ENCODE measurements at places on chromosomes 13 and 19.

DNA sequence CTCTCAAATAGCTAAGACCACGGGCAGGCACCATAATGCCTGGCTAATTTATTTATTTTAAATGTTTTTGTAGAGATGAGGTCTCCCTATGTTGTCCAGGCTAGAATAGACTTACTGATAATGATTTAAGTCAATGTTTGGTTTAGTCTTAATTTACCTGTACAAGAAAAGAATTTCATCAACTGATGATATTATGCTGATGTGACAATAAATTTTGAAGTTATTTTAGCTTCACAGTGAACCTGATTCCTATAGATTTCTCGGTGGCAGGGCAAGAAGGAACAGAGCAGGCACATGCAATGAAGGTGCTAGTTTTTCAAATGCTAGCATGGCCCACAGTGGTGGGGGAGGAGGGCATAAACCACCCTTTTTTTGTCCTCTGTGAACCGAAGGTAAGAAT is 42.6 kb upstream of the CBY2 start:
- DNase-seq = no peak

- no peak for DNase-seq
Observed at GRCh38 chr19:30070198-30070967, 128.3 kb downstream of the URI1 start.

DNA sequence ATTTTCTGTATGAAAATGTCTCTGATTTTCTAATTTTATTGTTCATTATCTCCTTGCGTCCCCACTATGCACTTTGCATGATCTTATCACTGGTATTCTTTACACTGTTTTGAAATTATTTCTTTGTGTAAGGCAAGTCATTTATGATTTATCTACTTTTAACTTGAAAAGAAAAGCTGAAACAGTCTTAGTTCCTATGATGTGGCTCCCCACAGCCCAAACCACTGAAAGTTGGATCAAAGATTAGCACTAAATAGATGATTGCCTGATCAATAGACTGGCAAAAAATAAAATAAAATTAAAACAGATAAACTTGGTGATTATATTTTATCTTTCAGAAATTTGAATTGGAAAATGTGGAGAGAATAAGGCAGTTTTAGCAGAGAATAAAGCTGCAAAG is 1101.9 kb downstream of the PCDH9 start:
- DNase-seq = no peak

DNA sequence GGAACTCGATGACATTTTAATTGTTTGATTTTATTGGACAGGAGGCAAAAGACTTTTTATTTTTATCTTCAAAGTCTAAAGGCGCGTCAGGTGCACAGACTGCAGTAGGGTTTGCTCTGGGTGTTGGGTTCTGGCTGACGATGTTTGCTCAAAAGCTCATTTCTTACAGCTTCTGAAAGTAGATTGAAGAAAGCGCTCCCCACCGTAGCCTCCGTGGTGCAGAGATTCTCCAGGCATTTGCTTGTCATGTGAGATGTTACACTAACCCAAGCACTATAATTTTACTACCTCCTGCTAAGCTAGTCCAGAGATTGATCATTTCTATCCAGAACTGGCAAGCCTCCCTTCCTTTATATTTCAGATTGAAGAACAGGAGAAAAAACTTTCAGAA is 14.5 kb upstream of the ATP11A start:
- no peak for DNase-seq

DNA sequence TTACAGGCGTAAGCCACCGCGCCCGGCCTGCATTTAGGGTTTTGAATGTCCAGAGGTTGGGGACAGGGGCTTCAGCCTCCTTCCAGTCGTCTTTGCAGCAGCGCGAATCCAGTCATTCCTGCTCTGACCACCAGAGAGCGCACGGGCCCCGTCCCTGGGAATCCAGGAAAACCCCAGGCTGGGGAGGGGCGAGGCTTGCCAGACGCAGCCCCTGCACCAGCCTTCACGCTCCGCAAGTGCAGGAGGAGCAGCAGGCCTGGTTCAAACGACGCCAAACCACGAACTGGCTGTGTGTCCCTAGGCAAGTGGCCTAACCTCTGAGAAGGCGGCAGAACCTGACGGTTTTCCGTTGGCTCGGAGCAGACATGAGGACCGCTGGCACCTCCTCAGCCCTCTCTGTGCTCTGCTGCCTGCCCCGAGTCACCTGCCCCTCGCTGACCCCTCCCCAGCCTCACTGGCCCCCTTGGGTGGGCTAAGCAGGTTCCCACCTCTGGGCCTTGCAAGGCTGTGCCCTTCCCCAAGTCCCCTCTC is 2.0 kb upstream of the RNF126 start:
- DNase-seq = peak; percentile 75

DNA sequence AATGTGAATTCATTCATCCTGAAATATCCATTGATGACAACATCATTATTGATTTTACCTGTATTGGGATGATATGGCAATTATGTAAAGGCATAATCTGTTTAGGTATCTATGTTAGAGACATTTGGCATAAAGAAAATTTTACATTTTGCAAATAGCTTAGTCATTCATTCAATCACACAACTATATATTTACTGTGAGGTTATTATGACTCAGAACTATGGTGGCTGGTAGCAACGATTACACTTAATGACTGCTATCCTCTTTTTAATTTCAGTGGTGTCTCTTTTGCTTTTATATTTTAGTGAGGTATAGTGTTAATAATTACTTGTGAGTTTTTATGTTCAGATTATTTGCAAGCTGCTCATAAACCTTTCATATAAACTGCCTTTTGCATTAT is 955.9 kb downstream of the SLITRK6 start:
- DNase-seq = no peak

GRCh38 chr19:47190167-47190727 is 40.8 kb downstream of the BBC3 start:
- DNase-seq = peak; percentile 90

DNA sequence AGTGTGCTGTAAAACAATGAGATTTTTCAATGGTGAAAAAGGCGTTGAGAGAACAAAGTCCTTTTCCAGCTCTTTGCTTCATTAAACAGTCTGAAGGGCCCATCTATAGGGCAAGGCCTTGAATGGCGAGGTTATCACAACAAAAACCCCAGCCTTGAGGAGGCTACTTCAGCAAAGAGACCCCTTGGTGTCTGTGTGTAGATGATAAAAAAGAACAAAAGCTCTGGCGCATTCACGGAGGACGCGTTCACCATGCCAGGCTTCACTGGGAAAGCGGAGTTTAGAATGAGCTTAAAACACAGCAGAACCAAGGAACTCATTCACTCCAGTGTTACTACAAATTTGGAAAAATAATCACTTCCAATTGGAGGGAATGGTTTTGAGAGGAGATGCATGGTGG is 530.0 kb upstream of the ARGLU1 start:
- DNase-seq = no peak

GRCh38 chr19:34579281-34580054 is 97.5 kb downstream of the SCGB2B2 start:
- no peak for DNase-seq

- DNase-seq = peak; percentile 57
Observed at GRCh38 chr13:109383683-109384082, 402.7 kb downstream of the IRS2 start.

- DNase-seq = no peak
Observed at GRCh38 chr19:31284621-31285020, 64.6 kb downstream of the TSHZ3 start.

GRCh38 chr13:77514336-77514726 is 21.2 kb upstream of the SCEL start:
- no peak for DNase-seq

GRCh38 chr13:47190696-47191305 is 293.9 kb upstream of the HTR2A start:
- peak; percentile 78 for DNase-seq

DNA sequence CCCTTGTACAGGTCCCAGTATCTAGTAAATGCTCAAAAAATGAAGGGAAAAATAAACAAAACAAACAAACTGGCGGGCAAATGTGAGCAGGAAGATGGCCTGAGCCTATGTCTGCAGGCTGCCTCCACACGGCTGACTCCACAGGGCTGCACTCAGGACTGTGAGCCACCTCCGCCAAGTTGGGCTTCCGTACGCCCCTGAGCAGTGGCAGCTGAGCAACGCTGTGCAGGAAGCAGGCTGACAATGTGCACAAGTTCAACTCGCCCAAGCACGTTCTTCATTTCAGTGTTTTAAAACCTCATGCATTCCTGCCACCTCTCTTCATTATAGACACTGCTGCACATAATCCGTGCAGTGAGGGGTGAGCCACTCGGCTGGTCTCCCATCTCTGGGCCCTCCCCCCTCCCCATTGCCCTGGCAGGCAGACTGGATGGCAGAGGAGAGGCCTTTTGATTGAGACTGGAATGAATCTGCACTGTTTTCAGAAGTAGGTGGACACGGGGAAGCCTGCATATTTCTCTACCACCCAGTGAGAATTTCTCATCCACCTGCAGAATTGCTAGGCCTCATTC is 915.3 kb downstream of the UQCRFS1 start:
- peak; percentile 24 for DNase-seq

DNA sequence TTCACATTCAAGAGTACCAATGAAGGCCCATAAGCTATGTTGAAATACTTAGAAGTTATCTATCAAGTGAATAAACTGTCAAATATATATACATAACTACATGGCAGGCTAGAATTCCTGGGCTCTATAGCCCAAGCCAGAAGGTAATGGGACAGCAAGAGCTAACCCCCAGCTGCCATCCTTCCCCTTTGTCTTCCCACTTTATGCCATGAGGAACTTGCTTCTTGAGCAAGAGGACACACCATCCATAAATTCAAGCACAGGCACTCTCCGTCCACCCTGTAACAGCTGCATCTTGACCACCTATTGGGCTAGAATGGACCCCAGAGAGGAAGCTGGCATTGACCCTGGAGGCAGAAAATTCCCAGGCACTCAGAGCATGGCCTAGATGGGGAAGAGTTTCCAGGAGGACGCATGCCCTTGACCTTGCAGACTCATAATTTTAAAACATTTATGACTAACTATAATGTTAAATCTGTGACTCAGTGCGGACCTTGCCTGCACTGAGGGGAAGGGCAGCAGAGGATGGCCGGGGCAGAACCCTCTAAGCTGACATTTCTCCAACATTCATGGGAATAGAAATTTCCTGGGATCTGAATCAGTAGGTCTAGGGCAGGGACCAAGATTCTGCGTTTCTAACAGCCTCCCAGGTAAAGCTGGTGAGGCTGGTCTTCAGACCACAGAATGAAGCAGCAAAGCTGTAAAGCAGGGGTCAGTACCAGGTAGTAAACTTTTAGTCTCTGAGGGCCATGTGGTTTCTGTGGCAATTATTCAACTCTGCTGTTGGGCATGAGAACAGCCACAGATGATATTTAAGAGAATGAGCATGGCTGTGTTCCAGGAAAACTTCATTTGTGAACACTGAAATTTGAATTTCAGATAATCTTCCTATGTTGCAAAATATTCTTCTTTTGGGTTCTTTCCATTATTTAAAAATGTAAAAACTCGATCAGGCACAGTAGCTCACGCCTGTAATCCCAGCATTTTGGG is 71.4 kb upstream of the CLDN10 start:
- DNase-seq = no peak

GRCh38 chr19:5225486-5226345 is 114.9 kb downstream of the PTPRS start:
- no peak for DNase-seq

GRCh38 chr13:78258304-78258703 is 339.7 kb upstream of the EDNRB start:
- DNase-seq = no peak

DNA sequence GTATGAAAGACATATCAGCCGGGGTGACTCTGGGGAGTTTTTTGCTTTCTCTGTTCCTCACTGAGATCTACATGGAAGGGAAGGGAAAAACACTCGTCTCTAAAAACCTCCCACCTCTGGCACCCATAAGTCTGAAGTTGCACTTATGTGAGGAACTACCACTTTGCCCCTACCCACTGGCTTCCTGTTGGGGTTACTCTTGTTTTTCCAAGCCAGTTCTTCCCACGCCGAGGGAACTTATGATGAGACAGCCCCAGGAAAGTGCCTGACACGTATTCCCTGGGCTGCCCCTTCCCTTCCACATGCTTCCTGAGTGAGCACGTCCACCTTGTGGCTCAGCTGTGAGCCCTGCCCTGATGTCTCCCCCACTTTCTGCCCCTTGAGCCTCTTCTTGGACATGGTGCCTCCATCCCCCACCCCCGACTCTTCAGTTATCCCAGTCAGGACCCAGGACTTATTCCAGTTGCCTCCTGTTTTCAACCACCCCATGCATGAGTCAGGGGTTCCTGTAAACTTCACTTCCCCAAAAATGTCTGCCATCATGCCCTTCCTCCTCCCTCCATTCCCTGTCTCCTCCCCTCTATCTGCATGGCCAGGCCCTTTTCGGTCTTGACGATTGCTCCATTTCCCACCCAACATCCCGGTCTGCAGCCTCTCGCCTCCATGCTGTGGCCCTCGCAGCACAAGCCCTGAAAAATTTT is 5.1 kb upstream of the SIGLEC7 start:
- no peak for DNase-seq

GRCh38 chr19:15108145-15108844 is 1.1 kb downstream of the SYDE1 start:
- DNase-seq = peak; percentile 27

- DNase-seq = no peak
Observed at GRCh38 chr13:41763782-41764181, 197.1 kb downstream of the VWA8 start.

- DNase-seq = peak; percentile 14
Observed at GRCh38 chr13:30486230-30487074, 20.7 kb upstream of the HMGB1 start.

DNA sequence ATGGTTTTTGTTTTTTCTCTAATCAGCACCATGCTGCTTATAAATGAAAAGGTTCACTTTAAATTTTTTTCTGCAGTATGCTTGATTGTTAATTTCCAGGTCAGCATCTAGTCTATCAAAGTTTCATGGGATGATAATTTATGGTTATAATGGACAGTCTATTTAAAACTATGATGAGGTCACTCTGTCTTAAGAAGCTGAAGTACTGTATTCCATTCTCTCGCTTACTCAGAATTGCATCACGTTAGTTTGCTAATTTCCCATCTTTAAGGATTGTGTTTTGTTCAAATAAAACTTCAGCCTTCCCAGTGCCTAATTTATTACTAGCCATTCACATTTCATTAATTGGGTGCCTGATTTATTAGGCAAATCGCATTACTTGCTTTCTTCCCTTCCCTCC is 94.3 kb downstream of the GPC6 start:
- DNase-seq = no peak

GRCh38 chr13:99335603-99336002 is 28.4 kb upstream of the GPR183 start:
- no peak for DNase-seq

GRCh38 chr13:111898956-111899713 is 167.8 kb upstream of the SOX1 start:
- no peak for DNase-seq

GRCh38 chr13:48426052-48426451 is 13.1 kb upstream of the LPAR6 start:
- DNase-seq = no peak

DNA sequence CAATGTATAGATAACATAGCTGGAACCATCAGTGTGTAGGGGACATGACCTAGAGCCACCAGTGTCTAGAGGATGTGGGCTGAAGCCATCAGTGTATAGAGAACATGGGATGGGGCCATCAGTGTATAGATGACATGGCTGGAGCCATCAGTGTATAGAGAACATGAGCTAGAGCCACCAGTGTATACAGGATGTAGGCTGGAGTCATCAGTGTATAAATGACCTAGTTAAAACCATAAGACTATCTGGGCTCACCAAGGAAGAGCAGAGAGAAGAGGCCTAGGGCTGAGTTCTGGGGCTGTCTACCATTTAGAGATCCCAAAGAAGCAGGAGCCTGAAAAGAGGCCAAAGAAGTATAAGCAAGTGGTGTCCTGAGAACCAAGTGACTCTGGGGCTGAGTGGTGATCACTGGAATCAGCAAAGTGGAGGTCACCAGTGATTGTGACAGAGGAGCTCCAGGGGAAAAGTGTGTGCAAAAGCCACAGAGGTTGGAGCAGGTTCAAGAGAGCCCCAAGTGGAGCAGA is 41.0 kb downstream of the RFX2 start:
- DNase-seq = no peak
